ENCODE measurements at places on chromosomes 2 and 18. TPM values are rescaled to one million over a fixed set of nuclear protein-coding genes. Genes with fewer than 3 reads are reported as not detected.

SMYD1 gene
- total RNA-seq = 30.2 TPM

ACVR1 gene
- total RNA-seq = 19.9 TPM

PTMA gene
- 1,202 TPM for total RNA-seq

SKOR2 gene
- not detected for total RNA-seq

G6PC2 gene
- total RNA-seq = 0.23 TPM

FAM124B gene
- 6.4 TPM for total RNA-seq

TMEM247 gene
- not detected for total RNA-seq

MAP3K19 gene
- 0.12 TPM for total RNA-seq

EGR4 gene
- total RNA-seq = not detected

ACTG2 gene
- total RNA-seq = 2.6 TPM

DHRS9 gene
- total RNA-seq = 1.1 TPM

ZBTB7C gene
- total RNA-seq = 9.7 TPM

CHRNG gene
- 9.5 TPM for total RNA-seq

INHA gene
- total RNA-seq = 0.58 TPM

CNDP1 gene
- 0.23 TPM for total RNA-seq
